Fibroblast of lung (primary cell): ENCODE measurements at places on chromosomes 1 and 21. TPM values are rescaled to one million over a fixed set of nuclear protein-coding genes. Genes with fewer than 3 reads are reported as not detected.

Gene CYP4Z1
- not detected in 2 replicates for total RNA-seq

Gene FAAH
- 1.7 and 2.1 TPM in 2 replicates for total RNA-seq

Gene ORC1
- total RNA-seq = 0.26 and 0.83 TPM in 2 replicates

Gene GSTM4
- 10.5 and 17.7 TPM in 2 replicates for total RNA-seq

Gene FALEC
- total RNA-seq = 0.83 and 1.0 TPM in 2 replicates
